NCI-H1105 treated with DMSO at 0.1 percent for 48 hours (cell line): ENCODE measurements at places on chromosomes 6 and 20.

- no peak for DNase-seq
These were observed 314.7 kb upstream of the RNF24 start for GRCh38 chr20:4330011-4330410.

DNA sequence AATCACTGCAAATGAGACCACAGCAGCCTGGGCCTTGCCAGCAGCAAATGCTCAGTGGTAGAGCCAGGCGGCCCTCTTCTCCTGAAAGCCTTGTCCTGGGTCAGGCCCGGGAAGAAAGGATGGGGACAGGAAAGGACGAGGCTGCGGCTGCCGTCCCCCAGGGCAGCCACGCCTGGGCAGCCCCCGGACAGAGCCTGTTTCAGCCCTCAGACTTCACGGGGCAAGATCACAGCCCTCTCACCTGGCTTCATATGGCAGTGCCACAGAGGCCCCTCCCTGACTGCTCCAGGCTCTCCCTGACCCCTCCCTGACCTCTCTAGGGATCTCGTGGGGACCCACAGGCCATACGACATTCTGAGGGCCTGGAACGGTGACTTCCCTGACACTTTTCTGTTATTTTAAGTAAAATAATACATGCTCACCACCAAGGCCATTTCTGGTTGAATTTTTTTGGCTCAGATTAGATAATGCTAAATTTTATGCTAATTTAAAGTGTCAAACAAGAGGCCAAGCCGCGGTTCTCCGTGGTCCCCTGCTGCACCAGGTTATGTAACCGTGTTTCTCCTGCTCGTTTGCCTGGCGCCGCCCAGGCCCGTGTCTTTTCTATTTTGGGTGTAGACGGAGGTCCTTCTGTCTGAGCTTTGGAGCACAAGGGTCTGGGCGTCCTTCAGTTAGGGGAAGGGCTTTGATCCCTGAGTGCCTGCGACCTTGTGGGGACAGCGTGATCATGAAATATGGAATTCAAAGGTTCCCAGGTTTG, 59.9 kb upstream of the BHLHE23 start:
- DNase-seq = no peak

DNA sequence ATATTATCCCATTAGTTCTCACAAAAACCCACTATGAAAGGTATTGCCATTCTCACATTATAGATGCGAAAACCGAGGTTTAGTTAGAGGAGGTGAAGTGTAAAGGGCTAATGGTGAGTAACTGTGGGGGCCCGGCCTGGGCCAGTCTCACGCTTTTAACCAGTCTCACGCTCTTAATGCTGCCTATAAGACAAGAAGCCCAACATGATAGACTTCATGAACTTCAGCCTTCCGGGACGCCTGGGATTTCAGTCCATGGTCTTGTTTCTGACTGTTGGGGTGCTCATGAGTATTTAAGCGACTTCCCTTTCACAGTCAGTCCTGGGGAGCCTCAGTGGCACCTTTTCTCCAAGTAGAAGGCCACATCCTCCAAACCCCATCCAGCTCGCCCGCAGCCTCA, 31.7 kb downstream of the AGPAT4 start:
- no peak for DNase-seq

DNA sequence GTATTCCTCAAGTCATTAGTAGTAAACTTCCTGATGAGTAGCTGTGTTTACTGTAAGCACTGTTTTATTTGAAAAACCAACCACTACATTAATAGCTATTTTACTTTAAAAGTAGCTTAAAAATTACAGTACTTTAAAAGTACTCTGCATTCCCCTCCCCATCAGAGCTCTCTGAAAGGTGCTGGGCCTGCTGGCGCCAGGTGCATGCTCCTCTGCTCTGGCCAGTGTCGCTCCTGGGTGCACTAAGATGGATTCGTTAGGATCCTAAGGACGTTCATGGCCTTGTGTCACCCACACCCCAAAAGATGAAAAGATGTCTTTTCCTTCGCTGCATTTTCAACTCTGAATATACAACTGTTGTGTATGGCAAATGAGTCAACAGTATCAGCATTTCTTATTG, 43.9 kb upstream of the KIF25 start:
- no peak for DNase-seq

- no peak for DNase-seq
These were observed 54.8 kb downstream of the DACT2 start for GRCh38 chr6:168264593-168265335.

DNA sequence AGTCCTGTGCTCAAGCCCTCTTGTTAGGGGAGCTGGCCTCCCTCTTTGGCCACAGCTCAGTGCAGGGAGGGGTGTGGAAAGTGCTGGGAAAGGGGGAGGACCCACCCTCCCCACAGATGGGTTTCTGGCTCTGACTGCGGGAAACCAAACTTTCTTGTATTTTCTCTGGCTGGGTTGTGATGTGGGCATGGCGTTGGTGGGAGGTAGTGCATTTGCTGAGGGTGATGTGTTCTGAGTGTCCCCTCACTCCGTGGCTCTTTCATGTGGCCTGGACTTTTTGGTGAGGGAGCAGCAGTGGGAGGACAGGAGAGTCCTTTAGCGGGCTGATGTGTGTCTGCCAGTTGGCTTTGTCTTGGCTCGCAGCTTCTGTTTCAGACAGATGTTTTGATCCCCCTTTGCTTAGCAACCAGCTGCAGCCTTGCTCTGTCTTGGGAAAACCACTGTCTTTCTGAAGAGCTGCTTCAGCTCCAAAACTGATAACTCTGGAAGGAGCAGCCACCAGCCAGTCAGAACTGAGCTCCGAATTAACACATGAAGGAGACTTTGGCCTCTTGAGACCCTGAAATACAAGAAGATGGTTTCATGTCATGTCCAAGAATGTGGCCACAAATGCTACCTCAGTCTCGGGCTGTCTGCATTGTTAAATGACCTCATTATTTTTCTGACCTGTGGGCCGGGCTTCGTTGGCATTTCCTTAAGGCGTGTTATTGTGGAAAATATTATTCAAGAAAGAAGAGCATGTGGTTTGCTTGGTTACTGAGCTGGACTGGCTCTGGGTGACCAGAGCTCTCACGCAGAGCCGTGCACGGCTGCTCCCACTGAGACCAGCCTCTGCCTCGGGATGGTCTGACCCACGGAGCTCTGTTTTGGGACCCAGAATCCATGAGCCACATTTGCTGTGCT, 21.5 kb downstream of the SYNJ2 start:
- no peak for DNase-seq

DNA sequence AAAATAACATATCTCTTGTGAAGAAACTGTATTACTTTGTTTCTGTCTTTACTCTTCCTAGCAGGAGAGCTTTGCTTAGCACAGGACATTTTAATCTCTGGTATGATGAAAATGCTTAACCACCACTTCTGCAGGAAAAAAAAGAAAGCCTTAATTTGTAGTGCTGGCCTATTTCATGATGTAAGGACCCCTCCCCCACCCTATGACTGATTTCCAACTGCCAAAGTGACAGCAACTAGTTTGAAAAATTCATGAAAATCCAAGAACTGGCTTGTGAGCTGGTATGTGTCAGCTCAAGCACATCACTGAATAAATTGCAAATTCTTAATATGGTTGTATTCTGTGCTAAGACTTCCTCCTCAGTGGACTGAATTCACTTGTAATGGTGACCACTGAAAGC, 125.3 kb downstream of the REV3L start:
- no peak for DNase-seq

DNA sequence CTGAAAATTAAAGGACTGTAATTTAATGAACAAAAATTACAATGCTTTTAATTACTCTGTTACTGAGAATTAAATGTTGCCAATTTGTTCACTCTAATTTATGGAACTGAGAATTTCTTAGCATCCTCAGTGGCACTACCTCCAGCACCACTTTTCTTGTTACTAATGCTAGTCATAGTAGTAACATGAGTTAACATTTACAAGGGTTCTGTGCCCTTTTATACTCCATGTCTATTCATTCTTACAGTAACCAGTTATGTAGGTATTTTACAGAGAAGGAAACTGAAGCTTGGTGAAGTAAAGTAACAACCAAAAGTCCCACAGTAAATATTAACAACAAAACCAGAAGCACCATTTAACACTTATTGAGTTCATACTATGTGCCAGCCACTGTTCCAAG, 34.3 kb downstream of the RARS2 start:
- no peak for DNase-seq

- no peak for DNase-seq
These were observed 48.2 kb downstream of the MRPL14 start for GRCh38 chr6:44078827-44079671.

DNA sequence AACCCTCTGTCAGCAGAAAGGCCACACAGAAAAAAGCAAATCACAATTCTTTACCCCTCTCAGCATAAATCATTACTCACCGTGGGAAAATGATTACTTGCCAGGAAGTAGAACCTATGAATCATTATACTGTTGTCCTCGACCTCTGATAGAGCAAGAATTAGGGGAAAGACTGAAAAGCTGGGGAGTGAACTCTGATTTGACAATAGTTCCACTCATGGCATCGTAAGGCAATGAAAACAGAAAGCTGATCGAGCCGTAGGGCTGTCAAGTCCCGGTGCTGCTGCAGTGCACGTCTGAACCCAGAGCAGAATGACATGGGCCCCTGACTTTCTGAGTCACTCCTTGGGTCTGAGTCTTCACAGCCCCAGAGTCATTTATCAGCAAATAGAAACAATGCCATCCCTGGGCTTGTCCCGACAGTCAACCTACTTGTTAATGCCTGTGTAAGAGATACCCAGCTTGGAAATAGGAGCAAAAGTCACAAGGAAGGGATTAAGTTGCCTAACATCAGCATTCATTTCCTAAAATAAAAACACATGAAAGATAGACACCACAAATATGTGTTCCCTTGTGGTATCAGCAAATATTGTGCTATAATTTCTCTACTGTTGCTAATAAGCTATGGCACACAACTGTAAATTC, 224.8 kb upstream of the MARCKS start:
- no peak for DNase-seq

DNA sequence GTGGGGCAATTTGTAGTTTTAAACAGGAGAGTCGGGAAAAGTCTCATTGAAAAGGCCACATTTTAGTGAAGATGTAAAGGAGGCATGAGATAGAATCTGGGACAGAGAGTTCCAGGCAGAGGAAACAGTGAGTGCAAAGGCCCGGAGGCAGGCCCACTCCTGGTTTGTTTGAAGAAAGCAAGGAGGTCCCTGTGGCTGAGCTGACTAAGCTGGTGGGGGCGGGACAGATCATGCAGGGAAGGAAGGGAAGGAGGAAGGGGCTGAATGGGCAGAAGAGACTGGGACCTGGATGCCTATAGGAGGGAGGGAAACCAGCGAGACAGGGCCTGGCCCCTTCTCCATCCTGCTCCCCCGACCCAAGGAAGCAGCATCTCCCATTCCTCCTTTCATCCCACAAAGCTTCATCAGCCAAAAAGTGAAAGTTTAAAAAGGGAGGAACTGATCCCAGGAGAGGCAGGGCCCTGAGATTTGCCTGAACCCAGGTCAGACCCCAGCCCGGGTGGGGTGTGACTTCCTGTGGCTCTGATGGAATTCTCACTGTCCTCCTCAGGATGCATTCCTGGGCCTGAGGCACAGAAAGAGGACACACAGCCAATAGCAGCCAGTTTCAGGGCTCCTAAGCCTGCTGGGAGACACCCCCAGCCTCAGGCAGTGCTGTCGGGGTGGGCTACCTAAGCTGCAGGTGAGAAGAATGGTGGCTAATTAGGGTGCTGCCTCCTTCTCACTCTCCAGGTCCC, 54.2 kb upstream of the SIRPA start:
- DNase-seq = no peak

- DNase-seq = no peak
These were observed 168.4 kb downstream of the DOK5 start for GRCh38 chr20:54643761-54644160.

DNA sequence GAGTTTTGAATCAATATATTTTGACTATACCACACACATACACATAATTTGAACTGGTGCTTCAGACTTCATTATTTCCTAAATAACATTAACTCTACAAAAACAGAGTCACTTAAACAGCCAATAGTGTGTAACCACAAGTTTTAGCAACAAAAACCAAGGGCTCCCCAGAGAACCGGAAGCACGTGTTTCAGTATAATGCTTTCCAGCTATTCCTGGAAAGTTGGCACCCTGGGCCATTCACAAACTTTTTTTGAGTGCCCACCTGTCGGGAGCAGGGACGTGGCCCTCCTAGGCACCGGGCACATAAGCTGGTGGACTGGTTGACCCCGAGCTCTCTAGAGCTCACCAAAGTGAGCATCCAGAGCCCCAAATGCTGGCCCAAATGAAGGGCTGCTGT, 1.9 kb upstream of the SLC35D3 start:
- DNase-seq = peak; percentile 22

DNA sequence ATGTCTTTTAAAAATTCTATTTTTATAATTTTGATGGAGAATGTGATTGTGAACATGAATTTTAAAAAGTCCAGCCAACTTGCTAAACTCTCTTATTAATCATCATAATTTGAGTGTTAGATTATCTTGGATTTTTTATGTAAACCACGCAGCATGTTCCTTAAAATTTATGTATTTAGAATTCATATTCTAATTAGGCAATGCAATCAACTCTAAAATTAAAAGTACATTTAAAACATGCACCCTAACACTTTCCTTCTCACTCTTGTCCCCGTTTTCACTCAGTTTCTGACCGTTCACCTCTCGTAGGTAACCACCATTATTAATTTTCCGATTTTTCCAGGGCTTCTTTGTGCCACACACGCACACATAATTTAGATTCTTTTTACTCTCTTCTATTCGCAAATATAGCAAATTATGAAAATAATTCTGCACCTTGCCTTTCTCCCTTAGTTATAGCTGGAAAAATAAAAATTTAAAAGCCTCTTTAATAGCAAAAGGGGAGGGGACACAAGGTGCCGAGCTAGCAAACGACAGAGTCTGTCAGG, 329 bp upstream of the ZKSCAN3 start:
- no peak for DNase-seq

GRCh38 chr6:105675715-105676397, 273.0 kb upstream of the PREP start:
- DNase-seq = peak; percentile 70

DNA sequence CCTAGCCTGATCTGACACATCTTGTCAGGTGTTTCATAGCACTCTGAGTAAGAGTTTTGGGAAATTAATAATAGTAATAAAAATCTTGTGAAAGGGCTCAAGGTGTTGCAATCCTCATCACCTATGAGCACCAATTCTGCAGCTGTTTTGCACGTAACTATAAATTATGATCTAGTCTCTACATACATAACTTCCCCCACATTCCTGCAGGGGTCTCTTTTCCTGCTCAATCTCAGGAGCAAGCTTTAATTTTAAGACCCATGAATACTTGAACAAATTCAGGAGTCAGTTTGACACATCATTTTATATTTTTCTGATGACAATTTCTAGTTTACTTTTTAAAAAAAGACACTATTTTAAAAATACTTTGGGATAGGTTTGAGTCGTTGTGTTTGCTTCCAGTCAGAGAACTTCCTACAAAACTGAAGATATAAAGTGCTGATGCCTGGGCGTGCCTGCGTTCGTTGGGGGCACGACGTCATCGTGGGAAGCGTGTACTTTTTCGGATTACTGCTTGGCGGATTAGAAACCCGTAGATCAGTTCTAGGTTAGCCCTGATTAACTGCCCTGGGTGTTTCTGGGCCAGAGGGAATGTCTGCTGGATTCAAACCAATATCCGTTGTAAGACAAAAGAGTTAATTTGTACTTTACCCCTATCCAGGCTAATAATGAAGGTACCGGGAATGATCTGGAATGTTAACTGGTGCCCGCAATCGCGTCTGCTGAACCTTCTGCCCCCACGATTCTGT, 1.0 kb upstream of the E2F3 start:
- DNase-seq = peak; percentile 73

GRCh38 chr6:40932366-40932765, 106.7 kb downstream of the UNC5CL start:
- no peak for DNase-seq

GRCh38 chr20:49034070-49034732, 11.9 kb upstream of the CSE1L start:
- peak; percentile 53 for DNase-seq

GRCh38 chr6:108585921-108586536, 25.3 kb downstream of the FOXO3 start:
- DNase-seq = no peak
